Stimulated activated CD4-positive, alpha-beta T cell treated with anti-CD3 and anti-CD28 coated beads, TNF-alpha, amount 100 ng/mL, for 24 hours (primary cell): ENCODE measurements at places on chromosomes 3 and 15.

- DNase-seq, result no peak
These were observed 151.5 kb downstream of the LRRK1 start for GRCh38 chr15:101070502-101071273.

GRCh38 chr3:154218728-154219127, 97.5 kb downstream of the ARHGEF26 start:
- no peak for DNase-seq

DNA sequence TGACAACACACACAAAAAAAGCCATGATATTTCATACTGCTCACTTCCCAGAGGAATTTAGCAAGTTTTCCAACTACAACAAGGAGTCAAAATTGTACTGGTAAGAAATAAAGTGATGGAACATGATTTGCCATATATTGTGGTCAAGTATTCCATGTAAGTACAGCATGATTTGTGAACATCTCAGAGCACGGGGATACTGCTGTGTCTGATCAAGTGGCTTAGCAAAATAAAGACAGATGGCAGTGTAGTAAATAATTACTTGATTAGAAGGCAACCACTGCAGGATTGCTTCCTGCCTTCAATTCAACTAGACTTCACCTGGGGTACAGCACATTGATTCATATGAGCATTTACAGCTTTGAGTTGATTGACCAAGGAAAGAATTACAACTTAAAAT, 51.6 kb upstream of the DUT start:
- DNase-seq, result no peak

DNA sequence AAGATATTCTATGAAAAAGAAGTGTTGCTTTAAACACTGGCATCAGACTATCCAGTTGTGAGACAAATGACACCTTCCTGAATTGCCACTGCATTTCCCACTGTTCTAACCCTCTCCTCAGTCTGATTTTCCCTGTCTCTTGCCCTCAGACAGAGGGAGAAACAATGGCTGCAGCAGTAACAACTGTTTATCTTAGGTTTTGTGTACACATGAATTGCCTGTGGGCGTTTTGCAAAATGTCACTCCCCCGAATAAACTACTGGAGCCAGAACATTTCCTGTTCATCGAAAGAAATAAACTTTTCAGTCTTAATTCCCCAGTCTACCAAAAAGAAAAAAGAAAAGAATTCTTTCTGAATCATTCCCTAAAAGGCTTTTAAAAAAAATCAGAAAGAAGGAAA, 155.1 kb downstream of the MAGI1 start:
- DNase-seq, result no peak

DNA sequence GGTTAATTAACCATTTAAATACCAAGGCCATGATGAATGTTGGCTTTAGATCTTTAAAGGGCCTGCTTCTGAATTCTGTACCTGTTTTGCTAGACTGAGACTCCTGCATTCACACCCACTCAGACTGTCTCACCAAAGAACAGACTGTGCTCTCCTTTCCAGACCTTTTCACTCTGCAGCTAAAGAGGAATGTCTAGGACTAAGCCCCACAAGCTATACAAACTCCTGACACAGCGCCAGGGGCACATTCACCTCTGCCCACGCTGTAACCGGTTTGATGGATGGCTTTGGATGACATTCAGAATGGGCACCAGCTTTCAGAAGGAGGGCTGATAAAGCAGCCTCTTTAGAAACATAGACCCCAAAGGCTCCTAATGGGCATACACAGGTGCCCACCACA, 200.1 kb downstream of the KCNMB2 start:
- no peak for DNase-seq
